ENCODE measurements at places on chromosomes 4 and X.

GRCh38 chrX:123846577-123847038 lies 13.2 kb upstream of the XIAP start:
- no peak for DNase-seq

- no peak for DNase-seq
These were observed 62.3 kb downstream of the UCHL1 start for GRCh38 chr4:41318839-41319530.

DNA sequence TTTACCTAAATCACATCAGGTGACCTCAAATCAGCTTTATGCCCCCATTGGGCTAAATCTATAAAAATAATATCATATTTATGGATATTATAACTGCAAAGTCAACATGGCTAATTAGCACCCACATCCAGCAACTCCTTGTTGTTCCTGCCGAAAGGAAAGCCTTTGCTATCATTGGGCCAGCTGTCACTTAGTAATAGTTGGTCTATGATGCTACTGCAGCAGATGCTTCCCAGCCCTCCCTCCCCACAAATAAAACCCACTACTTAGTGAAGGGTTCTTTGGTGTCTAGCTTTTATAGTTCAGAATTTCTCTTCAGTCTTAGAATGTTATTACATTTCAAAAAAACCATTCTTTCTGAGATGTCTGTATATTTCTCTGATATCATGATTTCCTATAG lies 116.9 kb upstream of the ENPEP start:
- no peak for DNase-seq

DNA sequence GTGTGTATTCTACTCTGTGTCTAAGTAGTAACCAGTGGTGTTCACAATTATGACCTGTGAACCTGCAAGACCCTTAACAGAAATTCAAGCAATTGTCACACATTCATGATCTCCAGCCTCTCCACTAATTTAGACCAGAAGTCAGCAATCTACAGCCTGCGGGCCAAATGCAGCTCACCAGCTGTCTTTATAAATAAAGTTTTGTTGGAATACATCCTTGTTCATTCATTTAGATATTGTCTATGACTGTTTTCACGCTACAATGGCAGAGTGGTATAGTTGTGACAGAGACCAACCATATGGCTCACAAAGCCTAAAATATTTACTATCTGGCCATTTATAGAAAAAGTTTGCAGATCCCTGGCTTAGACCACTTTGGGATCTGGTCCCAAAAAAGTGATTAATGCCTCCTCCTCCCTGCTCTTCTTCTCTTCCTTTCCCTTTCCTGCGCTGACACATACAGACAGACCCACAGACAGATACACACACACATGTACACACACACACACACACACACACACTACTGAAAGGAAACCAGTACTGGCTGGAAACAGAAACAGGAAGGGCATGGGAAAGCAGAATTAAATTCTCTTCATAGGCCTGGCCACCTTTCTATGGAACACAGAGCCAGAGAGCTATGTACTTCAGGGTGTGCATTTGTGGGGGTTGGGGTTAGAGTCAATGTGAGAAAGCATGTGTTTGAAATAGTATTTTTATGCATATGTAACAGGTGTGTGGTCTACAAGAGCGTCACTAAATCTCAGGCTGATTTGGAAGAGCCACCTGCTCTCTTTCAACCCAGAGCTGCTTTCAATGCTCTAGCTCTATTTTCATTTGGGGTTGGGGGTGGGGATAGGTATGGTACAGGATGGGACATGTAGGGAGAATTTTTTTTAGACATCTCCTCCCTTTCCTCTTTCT lies 49.7 kb upstream of the TMEM164 start:
- DNase-seq = no peak

- DNase-seq = no peak
These were observed 63.4 kb downstream of the GALNTL6 start for GRCh38 chr4:171876636-171877035.

DNA sequence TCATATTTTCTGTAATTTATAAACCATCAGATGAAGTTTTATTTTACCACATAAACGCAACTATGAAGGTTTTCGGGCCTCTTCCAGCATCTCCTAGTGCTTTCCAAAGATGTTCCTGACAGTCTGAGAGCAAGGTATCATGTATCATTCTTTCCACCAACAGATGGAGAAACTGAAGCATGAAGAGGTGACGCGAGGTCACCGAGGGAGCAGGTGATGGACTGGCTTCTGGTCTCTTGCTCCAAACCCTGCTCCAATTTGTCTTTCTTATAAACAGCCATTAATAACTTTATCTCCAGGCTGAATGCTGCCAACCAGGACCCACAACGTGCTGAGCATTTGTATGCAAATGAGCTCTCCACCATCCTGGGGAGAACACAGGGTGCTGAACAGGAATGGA lies 86.3 kb upstream of the MAML3 start:
- DNase-seq = no peak

DNA sequence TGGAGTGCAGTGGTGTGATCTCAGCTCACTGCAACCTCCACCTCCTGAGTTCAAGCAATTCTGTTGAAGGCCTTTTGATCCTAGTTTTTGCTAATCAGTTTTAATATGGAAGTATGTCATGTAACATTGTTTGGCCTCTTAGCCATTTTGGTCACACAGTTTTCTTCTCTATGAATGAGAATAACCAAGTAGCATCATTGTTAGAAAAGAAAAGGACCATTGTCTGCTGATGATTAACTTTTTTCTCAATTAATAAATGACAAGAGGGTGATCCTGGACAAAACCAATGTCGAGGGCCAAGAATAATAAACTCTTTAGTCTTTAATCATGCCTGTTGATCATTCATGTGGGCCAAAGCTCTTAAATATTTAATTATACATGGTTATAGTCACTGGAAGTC lies 289.3 kb upstream of the MAGEB2 start:
- DNase-seq = no peak

DNA sequence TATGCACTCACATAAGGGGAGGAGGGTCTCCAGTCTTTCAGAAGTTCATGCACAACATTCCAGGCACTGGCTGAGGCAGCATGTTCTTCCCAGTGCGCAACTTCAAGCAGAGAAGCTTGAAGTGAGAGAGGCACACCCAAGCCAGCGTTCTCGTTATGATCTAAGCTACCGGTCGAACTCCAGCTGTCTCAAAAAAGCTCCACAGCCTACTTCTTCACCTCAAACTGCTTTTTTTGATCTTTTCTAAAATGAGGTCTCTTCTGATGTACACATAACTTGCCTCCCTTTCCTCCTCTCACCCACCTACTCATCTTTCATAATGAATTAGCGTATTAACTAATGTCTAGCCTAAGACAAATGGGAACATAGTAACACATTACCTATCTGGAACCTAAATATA lies 25.3 kb downstream of the GPC4 start:
- no peak for DNase-seq

DNA sequence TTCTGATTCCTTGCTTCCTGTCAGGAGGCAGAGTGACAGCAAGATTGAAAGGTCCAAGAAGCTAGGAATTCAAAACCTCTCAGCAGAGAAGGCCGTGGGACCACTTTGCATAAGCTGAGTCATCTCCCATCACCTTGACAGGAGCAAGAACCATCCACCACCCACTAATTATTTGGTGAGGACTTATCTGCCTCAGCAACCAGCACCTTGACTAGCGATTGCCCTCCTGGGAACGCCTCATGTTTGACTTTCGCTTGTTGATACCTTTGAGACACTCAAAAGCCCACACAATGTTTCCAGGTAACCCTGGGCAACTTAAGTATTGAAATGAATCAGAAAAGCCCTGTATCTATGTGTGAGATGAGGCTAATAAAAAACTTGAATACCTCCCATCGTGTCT lies 233.5 kb upstream of the GYPA start:
- DNase-seq = no peak

GRCh38 chr4:31045724-31046318 lies 325.7 kb downstream of the PCDH7 start:
- no peak for DNase-seq

DNA sequence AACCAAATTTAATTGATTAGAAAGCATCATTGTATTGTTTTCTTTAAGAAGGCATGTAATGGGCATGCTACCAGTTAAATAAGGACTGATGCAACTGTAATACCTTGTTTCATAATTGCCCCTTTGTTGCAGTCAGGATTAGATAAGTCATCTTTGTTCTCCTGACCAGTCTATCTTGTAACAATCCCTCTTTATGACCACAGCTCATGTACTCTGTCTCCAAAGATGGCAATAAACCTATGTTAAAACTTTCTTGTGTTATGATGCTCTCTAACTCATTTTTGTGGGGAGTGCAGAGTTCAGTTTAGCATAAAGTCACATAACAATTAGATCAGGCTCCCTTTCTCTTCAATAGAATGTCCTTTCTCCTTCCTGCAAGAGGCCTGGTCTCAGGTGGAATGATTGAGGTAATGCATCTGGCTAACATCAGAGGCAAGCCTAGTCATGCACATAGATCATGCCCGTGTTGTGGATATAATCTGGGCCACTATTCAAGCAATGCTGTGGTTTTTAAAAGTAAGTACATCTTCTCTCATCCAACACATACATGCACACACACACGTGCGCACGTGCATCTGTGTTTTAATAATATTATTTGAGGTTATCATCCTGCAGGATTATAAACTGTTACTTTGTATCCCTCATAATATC lies 45.6 kb downstream of the TMEM154 start:
- no peak for DNase-seq

DNA sequence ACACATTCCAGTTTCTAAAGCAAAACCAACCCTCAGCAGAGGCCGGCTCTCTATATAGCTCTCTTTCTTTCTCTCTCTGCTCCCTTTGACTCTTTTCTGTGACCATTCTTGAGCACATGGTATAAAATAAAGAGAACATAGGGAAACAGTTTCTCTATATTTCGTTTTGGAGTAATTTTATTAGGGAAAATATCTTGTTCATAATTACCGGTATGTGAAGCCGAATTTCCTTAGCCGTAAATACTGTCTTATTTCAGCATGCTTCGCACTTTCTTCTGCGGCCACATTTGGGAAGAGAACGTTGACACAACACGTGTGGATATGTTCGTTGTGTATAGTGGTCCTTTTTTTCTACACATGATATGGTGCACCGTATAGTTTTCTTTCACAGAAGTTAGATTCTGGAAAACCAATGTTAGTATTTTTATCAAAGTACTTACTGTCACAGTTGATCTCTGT lies 4.9 kb upstream of the LEF1 start:
- DNase-seq = no peak

GRCh38 chrX:21457718-21458117 lies 83.5 kb downstream of the CNKSR2 start:
- DNase-seq = no peak

DNA sequence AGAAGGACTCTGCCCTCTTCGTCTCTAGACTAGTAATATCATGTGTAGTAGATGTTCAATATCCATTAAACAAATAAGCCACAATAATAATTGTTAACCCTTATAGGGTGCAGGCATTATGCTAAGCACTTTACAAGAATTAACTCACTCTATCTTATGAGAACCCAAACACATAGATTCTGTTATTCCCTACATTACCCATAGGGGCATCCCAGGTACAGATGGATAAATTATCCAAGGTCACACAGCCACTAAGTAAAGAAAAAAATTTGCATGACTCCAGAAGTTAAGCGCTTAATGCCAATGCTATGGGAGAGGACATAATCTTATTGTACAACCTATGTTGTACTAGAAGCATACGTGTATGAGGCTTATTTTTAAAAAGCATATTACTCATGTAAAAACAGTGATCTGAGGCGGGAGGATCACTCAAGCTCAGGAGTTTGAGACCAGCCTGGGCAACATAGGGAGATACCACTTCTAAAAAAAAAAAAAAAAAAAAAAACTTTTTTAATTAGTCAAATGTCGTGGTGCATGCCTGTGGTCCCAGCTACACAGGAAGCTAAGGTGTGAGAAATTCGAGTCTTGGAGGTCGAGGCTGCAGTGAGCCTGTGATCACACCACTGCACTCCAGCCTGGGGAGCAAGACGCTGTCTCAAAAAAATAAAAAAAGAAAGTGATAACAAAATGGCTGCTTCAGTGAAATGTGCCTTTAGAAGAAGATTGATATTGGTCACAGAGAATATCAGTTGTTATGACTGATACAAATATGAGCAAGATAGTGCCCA lies 13.6 kb downstream of the LDB2 start:
- DNase-seq = no peak

- no peak for DNase-seq
These were observed 60.2 kb downstream of the HMGB2 start for GRCh38 chr4:173273941-173274340.

- DNase-seq = no peak
These were observed 3.5 kb downstream of the UBE2D3 start for GRCh38 chr4:102823897-102824296.

GRCh38 chr4:66852843-66853242 lies 692.5 kb downstream of the CENPC start:
- DNase-seq = no peak

DNA sequence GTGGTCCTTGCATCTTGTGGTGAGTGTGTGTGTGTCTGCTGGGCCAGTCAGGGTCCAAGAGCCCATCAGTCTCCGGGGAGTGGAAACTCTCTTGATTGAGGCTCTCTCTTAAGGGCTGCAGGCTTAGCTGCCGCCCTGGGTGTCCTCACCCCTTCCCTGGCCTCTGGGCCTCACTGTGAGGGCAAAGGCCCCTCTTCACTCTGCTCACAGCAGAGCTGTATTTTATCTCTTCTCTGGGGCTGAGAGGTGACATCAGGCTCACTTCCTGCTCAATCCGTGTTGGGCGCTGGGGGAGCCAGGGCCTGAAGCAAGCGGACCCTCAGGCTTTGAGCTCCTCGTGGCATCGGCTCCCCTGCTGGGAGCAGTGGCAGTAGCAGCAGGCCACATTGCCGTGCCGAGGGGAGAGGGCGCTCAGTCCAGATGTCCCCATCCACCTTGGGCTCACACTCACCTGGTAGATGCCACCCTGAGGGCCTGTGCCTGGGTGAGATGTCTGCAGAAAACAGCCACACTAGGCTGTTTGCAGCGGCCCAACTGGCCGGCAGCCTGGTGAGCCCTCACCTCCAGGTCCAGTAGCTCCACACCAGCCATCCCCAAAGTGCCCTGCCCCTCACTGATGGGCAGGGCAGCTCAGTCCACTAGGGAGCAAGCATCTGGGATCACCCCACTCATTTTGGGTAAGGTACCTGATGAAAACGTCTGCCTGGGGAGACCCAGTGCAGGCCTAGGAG lies 24.7 kb upstream of the PRPS1 start:
- no peak for DNase-seq

GRCh38 chr4:15899511-15899910 lies 39.0 kb downstream of the FGFBP1 start:
- no peak for DNase-seq

GRCh38 chrX:87236830-87237440 lies 280.7 kb upstream of the KLHL4 start:
- no peak for DNase-seq

DNA sequence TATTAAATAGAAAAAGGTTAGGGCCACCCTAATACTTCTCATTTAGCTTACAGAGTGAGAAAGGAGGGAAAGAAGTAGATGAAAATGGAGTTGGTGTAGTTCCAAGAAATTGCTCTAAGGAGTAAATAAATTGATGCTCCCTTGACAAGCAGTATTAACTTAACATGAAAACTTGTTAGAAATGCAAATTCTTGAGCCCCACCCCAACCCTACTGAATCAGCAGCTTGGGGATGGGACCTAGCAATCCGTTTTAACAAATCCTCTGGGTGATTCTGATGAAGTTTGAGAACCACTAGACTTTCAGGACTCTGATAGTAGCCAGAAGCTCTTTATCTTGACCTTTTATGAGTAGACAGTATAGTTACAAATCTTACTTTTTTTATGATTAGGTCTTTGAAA lies 74.8 kb downstream of the STIM2 start:
- no peak for DNase-seq

- DNase-seq = no peak
These were observed 48.9 kb downstream of the FNIP2 start for GRCh38 chr4:158817562-158818296.

Data from activated naive CD8-positive, alpha-beta T cell treated with anti-CD3 and anti-CD28 coated beads, Interleukin-2, amount 50 U/mL, for 16 hours (primary cell).